ENCODE measurements at places on chromosomes 4 and X.

GRCh38 chr4:153181700-153182099, 22.5 kb upstream of the TRIM2 start:
- no peak for DNase-seq

DNA sequence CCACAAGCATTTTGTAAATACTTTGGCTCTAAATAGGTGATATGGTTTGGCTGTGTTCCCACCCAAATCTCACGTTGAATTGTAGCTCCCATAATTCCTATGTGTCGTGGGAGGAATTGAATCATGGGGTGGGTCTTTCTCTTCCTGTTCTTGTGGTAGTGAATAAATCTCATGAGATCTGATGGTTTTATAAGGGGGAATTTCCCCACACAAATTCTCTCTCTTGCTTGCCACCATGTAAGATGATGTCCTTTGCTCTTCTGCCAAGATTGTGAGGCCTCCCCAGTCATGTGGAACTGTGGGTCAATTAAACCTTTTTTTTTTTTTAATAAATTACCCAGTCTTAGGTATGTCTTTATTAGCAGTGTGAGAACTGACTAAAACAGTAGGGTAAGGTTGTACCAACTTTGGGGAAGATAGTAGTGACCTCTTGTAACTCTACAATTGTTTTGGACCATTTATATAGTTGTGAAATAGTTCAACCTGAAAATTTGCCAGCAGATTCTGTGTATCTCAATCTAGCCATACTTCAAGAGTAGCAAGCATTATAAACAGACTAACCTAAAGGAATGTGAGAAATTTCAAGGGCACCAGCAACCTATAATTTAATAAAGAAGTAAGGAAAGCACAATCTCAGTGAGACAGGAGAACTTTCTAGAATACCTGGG, 727.8 kb downstream of the GRID2 start:
- DNase-seq: no peak

- no peak for DNase-seq
Observed at GRCh38 chr4:112517067-112517634, 1.2 kb upstream of the NEUROG2 start.

DNA sequence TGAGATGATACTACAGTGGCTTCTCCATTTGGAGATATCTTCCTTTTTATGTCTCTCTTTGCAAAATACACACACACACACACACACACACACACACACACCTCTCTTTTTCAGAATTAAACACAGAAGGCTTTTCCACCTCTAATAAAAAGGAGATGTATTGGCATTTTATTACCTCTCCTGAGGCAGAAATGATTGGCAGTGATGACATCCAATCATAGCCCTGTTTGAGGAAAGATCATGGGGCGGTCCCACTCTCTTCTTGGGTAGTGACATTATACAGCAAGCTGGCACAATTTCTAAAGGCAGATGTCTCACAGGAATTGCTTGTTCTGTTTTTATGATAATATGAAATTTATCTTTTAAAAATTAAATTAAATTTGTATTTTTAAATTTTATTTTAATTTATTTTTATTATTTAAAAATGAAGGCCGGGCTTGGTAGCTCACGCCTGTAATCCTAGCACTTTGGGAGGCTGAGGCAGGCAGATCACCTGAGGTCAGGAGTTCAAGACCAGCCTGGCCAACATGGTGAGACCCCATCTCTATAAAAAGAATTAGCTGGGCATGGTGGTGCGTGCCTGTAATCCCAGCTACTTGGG, 15.6 kb downstream of the CHRNA9 start:
- DNase-seq: no peak

DNA sequence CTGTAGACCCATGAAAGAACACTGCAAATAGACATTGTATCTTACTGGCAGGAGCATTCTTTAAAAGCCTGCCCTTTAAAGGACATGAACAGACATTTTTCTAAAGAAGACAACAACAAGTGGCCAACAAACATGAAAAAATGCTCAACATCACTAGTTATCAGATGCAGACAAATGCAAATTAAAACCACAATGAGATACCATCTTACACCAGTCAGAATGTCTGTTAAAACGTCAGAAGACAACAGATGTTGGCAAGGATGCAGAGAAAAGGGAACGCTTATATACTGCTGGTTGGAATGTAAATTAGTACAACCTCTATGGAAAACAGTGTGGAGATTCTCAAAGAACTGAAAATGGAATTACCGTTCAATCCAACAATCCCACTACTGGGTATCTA, 77.2 kb downstream of the ATP10D start:
- no peak for DNase-seq

DNA sequence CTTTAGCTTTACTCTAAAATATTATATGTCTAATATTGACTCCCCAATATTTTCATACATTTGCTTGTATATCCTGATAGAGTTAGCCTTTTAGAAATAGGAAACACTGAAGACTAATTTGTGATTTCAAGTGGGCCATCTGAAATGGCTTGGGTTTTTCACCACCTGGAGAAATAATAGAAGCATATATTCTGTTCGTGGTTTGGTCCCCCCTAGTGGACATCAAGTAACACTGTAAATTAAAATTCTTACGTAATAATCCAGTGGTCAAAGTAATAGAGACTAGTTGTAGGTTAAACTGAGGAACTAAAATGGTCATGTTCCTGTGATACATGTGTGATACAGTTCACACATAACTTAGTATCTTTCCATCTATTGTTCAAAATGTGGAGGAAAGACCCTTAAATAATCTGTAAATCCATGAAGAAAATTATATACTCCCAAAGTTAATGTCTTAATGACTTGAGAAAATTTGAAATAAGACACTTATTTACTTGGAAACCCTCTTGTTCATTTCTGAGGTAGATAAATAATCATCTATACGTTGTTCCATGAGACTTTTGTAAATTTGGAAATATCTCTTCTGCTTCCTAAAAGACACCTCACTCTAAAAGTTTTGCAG, 79.8 kb upstream of the SMARCAD1 start:
- DNase-seq: no peak

DNA sequence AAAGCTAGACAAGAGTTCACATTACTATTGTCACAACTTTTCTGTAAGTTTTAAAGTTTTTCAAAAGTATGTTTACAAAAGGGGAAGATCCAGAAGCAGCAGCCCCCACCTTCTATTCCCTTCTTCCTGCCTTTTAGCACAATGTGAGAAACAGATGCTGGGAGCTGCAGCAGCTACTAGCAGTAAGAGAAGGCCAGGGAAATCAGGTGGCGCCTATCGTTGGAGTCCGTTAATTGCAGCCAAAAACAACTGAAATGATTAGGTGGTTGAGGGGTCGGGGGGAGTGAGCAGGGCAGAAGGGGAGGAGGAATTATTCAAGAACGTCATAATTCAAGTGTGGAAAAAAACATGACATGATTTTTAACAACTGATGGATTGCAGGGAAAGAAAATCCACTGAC, 27.4 kb downstream of the FRYL start:
- DNase-seq: no peak

- DNase-seq: no peak
Observed at GRCh38 chrX:13283950-13284546, 35.8 kb downstream of the ATXN3L start.

DNA sequence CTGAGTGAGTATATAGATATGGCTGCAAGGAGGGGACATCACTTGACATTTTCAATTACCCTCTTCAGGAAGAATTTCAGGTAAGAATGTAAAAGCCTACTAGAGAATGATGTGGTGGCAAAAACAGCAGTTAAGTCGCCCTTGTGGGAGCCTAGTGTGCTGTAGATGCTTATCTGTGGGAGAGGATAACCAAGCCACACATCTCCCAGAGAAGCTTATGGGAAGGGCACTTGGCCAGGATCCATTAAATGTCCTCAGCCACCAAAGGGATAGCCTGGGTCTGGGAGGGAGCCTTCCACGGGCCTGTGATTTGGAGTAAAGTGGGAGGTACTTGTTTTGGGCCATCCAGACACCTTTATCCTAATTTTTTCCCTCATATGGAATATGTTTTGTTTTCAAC, 41.3 kb upstream of the BCLAF3 start:
- no peak for DNase-seq

DNA sequence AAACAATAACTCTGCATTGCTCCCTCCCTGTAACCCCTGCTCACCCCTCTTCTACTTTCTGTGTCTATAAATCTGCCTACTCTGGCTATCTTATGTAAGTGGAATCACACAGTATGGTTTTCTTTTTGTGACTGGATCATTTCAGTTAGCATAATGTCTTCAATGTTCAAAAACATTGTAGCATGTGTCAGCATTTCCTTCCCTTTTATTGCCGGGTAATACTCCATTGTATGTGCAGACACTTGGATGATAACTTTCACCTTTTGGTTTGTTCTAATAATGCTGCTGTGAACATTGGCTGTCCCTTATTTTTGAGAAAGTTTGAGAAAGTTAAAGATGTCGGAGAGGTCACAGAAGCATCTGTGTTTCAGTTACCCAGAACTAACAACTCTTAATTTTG, 60.6 kb upstream of the TLR2 start:
- no peak for DNase-seq

GRCh38 chrX:101051153-101051548, 760 bp downstream of the TRMT2B start:
- no peak for DNase-seq

GRCh38 chrX:13581554-13581953, 12.2 kb downstream of the EGFL6 start:
- DNase-seq: no peak

DNA sequence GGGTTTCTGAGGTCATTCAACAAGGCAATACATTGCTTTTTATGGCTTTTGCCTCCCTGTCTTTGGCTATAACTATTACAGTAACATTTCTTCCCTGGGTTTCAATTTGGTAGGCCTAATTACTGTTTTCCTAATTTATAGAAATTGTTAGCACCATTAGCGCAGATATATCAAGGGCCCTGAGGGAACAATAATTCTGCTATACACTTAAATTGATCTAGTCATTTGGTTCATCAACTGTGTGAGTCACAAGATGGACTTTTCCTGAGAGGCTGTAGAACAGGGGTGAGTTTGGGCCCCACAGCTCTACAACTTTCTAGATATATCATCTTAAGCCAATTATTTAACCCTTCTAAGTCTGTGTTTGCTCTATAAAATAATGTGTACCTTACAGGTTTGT, 107.9 kb downstream of the COMMD8 start:
- DNase-seq: no peak

DNA sequence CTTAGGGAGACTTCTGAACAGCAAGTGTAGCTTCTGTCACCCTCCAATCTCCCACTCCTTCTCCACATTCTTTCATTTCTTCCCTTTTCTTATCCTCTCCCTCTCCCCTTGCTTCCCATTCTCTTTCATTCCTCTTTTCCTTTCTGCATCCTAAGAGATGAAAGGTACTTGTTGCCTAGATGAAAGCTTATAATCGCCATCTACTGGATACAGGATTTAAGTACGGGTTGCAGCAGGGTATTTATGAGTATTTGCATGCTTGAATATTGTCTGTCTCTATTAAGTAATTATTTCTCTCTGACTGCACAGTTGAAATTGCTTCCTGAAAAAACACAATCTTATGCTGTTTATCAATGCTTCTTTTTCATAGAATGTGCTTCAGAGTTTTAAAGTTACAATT, 174.0 kb upstream of the TENT5D start:
- DNase-seq: no peak

DNA sequence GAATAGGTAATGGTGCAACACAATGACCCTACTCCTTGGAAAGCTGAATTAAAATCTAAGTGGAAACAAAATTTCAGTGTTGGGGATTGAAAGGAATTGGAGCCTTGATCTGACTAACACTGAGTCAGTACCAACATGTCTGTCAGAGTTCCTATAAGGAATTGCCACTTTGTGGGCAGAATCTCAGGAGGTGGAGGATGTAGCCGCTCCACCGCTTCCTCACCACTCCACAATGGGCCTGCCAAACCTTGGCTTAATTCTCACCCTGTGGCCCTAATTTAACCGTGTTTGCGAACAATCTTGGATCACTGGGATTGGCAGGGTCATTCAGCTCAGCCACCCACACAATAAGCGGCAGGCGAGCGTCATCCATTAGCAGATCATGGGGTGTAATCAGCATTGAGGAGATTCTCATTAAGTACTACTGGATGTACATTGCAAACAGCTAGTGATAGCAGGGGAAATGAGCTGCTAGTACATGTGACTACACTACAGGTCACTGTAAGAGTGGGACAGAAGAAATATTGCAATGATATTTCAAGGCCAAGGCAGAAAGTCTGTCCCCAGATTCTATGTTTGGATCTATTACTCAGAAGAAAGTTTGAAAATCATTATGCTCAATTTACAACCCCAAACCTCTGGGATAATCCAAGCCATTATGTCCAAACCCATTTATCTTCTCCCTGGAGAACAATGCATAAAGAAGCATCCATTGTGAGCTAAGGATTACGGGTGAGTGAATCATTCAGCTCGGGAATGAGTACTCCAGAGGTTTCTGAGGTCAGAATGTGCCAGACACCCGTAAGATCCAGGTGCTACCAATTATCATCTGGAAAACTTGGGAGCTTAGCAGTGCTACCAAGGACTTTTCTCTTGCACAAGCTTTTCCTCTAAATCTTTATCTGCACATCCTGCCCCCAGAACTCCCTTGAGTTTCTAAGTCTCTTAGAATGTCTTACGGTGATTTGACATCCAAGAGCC, 5.8 kb downstream of the SRPX start:
- DNase-seq: no peak

GRCh38 chr4:23768541-23768940, 121.3 kb downstream of the PPARGC1A start:
- DNase-seq: no peak

DNA sequence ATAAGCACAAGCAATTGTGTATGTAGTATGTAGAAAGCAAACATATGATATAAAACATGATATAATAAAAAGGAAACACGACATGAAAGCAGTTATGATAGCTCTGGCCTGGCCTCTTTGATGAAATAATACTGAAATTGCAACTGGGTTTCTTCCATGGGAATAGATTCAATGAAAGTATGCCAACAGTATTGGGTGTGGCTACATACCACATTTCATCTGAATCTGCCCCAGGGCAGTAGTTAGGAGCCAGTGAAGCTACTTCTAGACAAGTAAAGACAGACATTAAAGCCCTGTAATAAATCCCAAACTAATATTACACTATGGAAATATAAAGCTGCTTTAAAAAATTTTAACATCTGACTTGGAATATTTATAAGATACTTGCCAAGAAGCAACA, 207.3 kb downstream of the FBXW7 start:
- DNase-seq: no peak

DNA sequence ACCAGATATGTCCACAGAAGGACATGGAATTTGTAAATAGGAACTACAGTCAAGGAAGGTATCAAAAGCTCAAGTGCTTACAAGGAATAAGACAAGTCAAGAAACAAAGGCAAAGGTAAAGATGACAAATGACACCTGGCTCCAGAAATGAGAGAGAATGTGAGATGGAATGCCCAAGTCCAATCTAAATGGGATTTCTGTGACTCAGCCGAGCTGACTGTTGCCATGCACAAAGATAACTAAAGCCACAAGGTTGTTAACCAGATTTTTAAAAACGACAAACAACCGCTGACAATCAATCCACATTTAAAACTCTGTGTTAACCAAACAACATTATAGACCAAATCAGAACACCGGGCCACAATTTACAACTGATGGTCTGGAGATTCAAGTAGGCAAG, 1.1 kb downstream of the NFXL1 start:
- no peak for DNase-seq

GRCh38 chrX:134604701-134605311, 53.5 kb downstream of the PLAC1 start:
- no peak for DNase-seq

GRCh38 chr4:177528620-177529019, 86.4 kb upstream of the AGA start:
- no peak for DNase-seq
